ENCODE measurements at places on chromosomes 2 and 18.

DNA sequence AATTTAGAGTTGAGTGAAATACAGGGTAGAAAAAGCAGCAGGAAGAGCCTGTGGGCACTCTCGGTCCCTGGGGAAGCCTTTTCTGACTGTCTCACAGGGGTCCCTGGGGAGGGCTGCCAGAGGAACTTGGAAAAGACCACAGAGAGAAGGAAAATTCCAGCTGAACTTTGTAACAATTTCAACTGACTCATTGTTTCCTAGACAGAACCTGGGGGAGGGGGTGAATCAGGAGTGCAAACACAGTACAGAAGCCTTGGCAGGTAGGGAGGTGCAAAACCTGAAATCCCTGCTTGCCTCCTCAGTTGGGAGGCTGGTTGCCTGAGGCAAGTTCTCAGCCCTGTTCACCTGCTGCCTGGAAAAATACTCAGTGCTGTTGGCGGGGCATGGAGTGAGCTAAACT is 106.8 kb downstream of the GRB14 start:
- DNase-seq, result no peak

GRCh38 chr2:145777297-145777696 is 1257.4 kb upstream of the ZEB2 start:
- DNase-seq, result no peak

- no peak for DNase-seq
Measured at GRCh38 chr2:57373530-57373929, 673.1 kb upstream of the VRK2 start.

- DNase-seq, result no peak
Measured at GRCh38 chr18:63837590-63837989, 49.9 kb upstream of the SERPINB2 start.

- DNase-seq, result no peak
Measured at GRCh38 chr2:211127501-211127900, 571.1 kb downstream of the CPS1 start.

DNA sequence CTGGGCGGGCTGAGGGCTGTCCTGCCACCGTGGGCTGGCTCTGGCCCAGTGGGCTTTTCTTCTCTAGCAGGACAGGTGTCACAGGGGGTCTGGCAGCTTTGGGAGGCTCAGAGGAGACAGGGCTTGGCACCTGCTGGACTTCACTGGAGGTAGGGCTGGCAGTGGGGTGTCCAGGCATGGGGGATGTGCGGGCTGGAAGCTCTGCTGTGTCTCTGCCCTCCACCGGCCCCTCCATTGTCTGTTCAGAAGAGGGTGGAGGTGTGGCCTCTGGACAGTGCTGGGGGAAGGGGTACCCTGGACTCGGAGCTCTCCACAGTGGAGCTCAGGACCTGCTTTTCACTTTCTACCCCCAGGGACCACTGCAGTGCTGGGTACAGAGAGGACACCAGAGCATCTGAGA is 9.2 kb downstream of the PTPRN start:
- no peak for DNase-seq

DNA sequence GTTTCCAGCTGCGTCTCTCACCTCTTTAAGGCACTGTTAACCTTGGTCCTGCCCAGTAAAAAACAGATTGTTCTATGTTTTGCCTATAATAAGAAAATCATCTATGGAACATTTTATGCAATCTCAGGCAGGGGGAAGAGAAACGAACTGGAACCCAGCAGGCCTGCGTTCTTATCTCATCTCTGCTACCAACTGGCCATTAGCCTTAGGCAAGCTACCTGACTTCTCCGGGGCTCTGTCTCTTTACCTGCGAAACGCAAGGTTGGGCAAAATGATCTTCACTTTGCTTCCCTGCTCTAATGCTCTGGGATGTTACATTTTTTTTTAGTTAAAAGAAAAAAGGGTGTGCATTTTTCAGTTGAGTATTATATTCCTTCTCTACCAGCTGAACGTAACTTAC is 70.5 kb upstream of the WIPF1 start:
- no peak for DNase-seq

- DNase-seq, result no peak
Measured at GRCh38 chr2:241801611-241802420, 7.2 kb upstream of the NEU4 start.

DNA sequence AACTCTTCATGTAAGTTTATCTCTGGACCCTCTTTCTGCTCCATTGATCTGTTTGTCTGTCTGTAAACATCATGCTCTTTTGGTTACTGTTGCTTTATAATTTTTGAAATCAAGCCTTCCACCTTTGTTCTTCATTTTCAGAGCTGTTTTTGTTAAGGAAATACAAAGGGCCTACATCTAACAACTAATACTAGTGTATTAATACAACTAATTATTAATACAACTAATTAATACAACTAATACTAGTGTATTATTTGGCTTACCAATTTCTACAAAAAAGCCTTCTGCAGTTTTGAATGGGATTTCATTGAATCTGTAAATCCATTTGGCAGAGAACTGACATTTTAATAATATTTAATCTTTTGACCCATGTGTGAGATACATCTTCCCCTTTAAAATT is 66.7 kb downstream of the ATP9B start:
- no peak for DNase-seq

GRCh38 chr18:13932285-13933025 is 17.1 kb upstream of the MC2R start:
- no peak for DNase-seq

GRCh38 chr2:160917850-160918249 is 242.4 kb upstream of the TANK start:
- DNase-seq, result no peak

DNA sequence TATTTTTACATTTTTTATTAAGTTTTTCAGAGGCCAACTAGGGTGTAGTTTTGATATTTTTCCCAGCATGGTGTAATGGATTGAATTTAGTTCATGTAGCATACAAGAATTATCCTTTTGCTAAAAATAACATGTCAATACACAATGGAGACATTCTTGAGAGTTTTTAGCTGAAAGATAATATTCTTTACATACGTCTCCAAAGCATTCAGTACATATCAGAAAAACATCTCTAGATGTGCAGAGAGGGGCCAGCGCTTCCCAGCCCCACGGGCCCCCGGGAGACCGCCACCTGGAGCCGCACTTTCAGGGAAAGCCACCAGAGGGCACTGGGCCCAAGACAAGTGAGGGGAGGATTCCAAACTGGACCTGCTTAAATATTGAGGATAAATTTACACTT is 499.4 kb downstream of the GALR1 start:
- no peak for DNase-seq

DNA sequence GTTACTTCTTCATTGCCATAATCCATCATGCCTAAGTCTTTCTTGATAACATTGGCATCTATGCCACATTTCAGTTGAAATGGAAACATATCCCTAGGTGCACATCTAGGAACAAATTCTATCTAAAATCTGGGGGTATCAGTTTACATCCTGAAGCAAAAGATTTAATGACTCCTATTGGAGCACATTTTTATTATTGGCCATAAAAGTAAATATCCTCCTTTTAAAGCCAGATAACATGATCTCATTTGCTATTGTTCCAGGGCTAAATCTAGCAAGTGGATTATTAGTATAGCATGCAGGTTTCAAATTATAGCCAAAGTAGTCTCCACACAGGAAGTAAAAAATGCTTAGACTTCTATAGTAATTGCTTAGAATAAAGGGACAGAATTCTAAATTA is 193.2 kb downstream of the CDH2 start:
- DNase-seq, result no peak

- no peak for DNase-seq
Measured at GRCh38 chr2:219638948-219639755, 11.7 kb downstream of the SLC4A3 start.

GRCh38 chr2:71798266-71799012 is 345.1 kb downstream of the DYSF start:
- no peak for DNase-seq

DNA sequence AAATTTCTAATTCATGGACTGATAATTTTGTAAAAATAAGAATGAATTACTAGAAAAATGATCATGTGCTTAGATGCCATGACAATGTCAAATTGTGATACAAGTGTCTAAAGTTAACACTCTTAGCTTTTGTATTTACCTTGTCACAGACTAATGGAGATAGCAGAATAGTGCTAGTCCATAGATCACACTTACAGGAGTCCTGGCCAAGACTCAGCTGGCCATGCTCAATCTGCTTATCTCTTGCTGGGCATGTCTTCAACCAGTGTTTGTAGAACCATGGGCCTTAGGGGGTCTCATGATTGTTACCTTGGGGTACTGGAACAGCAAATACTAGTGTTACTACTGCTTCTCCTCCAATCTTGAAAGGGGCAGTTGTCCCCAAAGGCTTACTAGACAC is 44.0 kb downstream of the TET3 start:
- no peak for DNase-seq

DNA sequence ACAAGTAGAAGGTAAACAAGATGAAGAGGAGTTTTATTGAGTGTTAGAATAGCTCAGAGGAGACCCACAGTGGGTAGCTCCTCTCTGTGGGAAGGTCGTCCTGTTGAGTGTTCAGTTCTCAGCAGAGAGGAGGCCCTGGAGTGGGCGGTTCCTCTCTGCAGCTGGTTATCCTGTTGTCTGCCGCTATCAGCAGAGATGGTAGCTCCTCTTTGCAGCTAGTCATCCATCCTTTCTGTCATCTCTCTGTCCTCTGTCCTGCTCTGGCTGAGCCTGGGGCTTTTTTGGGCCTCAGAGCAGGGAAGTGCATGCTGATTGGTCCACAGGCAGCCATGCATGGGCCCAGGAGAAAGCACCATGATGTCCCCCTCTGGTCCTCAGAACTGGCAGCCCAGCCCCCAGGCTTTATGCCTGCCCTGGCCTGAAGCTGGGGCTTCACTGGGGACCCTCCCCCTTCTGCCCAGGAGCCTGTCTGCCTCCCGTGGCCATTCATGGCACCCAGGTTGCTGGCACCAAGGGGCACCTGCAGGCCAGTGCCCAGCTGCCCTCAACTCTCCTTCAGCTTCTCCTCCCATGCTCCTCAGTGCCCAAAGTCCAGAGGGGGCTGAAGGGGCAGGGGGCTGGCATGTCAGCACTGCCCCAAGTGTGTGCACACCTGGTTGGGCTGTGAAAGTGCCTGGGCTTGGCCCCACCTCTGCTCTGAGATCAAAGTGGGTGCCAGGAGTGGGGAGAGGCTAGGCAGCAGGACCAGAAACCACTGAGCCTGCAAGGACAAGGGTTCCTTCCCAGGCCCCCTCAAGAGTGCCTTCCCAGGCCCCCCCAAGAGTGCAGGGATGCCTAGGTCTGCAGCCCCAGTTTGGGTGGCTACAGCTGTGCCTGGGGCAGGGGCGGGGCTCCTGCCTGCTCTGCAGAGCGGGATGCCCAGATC is 98.7 kb downstream of the TWIST2 start:
- DNase-seq, result no peak

DNA sequence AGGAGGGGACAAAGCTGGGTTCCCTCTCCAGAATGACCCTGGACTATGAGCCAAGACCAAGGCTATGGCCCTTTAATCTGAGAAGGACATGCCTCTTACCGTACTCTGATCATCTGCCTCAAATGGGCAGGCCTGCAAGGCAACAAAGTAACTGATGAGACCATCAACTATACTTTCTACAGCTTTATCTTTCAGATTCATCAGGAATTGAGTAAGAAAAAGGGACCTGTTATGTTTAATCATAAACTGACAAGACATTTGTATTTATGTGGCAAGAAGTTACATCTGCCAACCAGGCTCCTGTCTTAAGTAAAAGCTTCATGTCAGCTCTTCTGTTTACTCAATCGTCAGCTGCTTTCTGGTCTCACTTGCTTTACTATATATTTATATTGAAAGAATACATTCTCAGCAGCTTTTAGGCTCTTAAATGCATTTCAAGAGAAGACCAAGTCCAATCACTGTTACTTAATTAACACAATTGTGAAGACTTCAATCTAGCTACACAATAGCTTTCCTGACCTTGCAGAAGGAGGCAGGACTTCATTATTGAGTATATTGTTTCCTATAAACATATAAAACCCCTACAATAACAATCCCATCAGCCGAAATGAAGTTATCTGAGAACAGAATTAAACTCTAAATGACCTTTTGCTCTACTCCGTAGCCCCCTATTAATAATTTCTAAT is 163.8 kb downstream of the ETAA1 start:
- DNase-seq, result no peak

DNA sequence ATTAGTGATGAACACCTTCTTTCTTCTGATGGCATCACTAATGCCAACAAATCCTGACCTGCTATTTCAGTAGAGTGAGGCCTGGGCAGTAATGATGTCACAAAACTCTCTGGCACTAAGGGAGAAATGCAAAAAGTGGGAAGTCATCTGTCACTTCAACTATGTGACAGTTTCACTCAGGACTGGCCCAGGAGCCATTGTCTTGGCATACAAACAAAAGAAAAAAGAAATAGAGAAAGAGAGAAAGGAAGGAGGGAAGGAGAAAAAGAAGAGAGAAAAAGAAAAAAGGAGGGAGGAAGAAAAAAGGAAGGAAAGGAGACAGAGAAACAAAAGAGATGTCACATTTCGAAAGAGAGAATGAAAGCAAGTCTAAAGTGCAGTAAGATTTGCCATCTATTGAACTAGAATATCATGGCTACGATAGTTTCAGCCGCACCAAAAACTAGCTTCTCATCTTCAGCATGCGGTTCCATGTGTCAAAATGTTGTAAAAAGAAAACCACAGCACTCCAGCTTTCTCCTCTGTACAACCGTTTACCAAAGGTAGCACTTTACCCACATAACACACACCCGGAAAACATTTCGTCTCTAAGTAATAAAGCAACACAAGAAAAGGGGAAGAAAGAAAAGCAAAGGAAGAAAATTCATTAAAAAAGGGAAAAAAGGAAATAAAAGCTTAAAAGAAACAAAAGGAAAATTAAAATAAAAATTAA is 50.1 kb downstream of the CD226 start:
- DNase-seq, result no peak

Data from NCI-H446 treated with DMSO at 0.1 percent for 48 hours (cell line).